CD8-positive, alpha-beta memory T cell (primary cell): ENCODE measurements at places on chromosomes 3 and 15. TPM values are rescaled to one million over a fixed set of nuclear protein-coding genes. Genes with fewer than 3 reads are reported as not detected.
A peak's percentile ranks its signal among the peaks of the same experiment; 100 is the strongest.

DNA sequence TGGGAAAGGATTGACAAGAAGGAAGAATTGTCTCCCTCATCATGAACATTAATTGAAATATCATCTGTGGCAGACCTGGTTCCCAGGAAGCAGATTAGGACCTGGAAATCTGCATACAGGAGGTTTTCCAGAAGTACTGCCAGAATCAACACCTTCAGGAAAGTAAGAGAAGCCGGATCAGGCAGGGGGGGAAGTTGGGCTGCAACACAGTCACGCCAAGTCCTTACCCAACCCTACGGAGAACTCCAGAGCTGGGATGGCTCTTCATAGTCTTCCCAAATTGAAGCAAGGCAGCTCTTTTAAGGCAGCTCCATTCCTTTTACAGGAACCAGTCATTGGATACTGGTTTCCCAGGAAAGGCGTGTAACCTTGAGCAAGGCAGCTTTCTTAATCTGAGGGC lies 35.2 kb upstream of the BFSP2 start:
- no peak for DNase-seq
- H3K27me3 ChIP-seq, result no peaks in the 10 kb centered on the region
- H3K4me3 ChIP-seq, result no peak overlapping the region
- no peaks in the 10 kb centered on the region for H3K36me3 ChIP-seq
- no peaks in the 10 kb centered on the region for H3K4me1 ChIP-seq

DNA sequence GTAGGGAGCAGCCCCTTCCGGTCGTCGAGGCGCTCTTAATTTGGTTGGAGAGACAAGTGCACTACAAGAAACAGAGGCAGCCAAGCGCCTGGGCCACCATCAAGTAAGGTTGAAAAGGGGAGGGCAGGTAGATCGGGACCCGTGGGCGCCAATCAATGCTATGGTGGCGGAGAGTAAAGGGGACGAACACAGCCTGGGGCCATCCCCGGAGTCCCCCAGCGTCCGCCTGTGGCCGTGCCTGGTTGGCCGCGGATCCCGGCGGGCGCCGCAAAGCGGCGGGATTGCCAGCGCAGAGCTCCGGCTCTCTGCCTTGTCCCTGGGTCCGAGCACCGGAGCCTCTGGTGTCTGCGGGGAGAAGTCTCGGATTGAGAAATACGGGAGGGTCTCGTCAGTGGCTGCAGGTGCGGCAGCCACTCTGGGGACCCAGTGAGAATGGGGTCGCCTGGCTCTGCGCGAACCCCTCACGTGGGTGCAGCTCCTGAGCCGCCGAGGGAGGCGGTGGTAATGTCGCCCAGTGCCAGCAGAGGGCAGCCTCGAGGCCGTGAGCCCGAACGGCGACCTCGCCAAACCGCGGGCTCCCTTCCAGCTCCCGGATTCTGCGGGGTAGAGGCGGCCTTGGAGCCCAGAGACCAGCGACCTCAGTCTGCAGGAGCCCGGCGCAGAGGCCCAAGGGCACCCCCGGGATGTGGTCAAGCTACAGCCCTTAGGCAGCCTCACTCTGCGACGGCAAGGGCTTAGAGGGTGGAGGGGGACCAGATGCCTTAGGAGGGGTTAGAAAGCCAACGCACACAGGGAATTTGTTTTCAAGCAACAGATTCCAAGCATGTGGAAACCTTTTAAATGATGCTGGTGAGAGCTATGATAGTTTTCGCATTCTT lies 10.8 kb downstream of the FOXL2 start:
- peak overlapping the region; percentile 7 for H3K27ac ChIP-seq
- H3K27me3 ChIP-seq, result peaks cover 54% of the 10 kb centered on the region
- H3K4me3 ChIP-seq, result peak overlapping the region; percentile 65
- DNase-seq, result peak; percentile 56

GRCh38 chr3:174253196-174253823 lies 605.8 kb upstream of the NAALADL2 start:
- no peaks in the 10 kb centered on the region for H3K36me3 ChIP-seq
- H3K4me1 ChIP-seq, result no peaks in the 10 kb centered on the region
- H3K27ac ChIP-seq, result no peak overlapping the region
- DNase-seq, result no peak

- H3K4me1 ChIP-seq, result no peaks in the 10 kb centered on the region
- no peak overlapping the region for H3K27ac ChIP-seq
- no peaks in the 10 kb centered on the region for H3K27me3 ChIP-seq
- no peak overlapping the region for H3K4me3 ChIP-seq
- H3K36me3 ChIP-seq, result no peaks in the 10 kb centered on the region
These were observed 23.8 kb upstream of the CNTN6 start for GRCh38 chr3:1068985-1069384.

DNA sequence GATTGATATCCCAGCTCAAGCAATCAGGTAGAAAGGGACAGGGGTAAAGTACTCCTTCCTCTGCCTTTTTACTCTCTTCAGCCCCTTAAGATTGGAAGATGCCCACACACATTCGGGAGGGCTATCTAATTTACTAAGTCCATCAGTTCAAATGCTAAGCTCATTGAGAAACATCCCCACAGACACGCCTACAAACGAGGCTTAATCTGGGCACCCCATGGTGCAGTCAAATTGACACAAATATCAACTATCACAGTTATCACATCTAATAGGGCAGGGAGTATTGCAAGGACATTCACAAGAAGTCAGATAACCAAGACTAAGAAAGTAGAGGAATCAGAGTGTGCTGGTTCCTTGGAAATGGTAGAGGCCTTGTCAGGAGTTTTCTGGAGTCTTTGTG lies 437.8 kb upstream of the AZI2 start:
- no peak overlapping the region for H3K27ac ChIP-seq
- H3K4me3 ChIP-seq, result no peak overlapping the region
- no peak for DNase-seq

Gene CFAP100
- not detected for total RNA-seq

Gene TMEM207
- not detected for total RNA-seq

Gene CELF6
- 0.68 TPM for total RNA-seq
